PC-3 (cell line): ENCODE measurements at places on chromosomes 2 and 18. TPM values are rescaled to one million over a fixed set of nuclear protein-coding genes. Genes with fewer than 3 reads are reported as not detected.

DNA sequence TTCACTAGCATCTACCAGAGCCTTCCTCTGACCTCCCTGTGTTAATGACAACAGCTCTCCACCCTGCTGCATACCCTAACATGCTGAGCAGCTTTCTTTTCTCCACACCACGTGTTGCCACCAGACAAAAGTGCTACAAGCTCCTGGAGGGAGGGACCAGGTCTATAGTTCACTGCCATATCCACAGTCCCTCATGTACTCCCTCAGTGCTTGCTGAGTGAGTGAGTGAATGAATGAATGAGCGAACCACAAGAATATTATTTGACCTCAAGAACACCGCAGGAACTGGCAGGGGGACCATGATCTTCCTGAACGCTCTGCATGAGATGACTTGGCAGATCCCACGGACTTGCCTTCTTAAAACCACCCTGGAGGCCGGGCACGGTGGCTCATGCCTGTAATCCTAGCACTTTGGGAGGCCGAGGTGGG is 47.4 kb upstream of the CAB39 start:
- no peaks in the 10 kb centered on the region for H3K27me3 ChIP-seq
- no peak overlapping the region for H3K27ac ChIP-seq
- DNase-seq: no peak
- no peak overlapping the region for H3K4me3 ChIP-seq
- no peaks in the 10 kb centered on the region for H3K36me3 ChIP-seq
- H3K4me1 ChIP-seq: peaks cover 21% of the 10 kb centered on the region

GRCh38 chr2:221969087-221969829 is 329.5 kb downstream of the PAX3 start:
- H3K4me3 ChIP-seq: no peak overlapping the region
- H3K36me3 ChIP-seq: no peaks in the 10 kb centered on the region
- H3K27me3 ChIP-seq: 0 out of 2 replicates have a peak, but pooled peaks cover 2% of the 10 kb centered on the region
- peak; percentile 63 for DNase-seq
- H3K4me1 ChIP-seq: no peaks in the 10 kb centered on the region

GRCh38 chr2:37343537-37344434 is 644 bp upstream of the QPCT start:
- peak; percentile 31 for DNase-seq
- no peak overlapping the region for H3K27ac ChIP-seq
- H3K27me3 ChIP-seq: no peaks in the 10 kb centered on the region
- H3K36me3 ChIP-seq: no peaks in the 10 kb centered on the region
- no peaks in the 10 kb centered on the region for H3K4me1 ChIP-seq

DNA sequence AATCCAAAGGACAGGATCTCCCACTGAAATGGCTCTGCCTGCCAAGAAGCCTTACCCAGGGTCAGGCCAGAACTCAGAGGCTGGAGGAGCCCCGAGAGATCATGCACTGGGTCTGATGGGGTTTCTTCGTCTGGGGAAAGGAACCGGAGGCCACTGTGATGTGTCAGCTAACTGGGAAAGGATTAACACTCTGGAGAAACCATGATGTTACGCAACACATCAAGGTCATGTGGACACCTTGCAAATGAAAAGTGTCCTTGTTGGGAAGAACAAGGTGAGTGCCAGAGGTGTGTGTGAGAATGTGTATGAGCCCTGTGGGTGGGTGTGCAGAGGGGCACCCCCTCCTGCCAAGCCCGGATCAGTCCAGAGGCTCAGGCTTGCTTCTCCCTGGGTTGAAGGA is 86.9 kb downstream of the CRACDL start:
- H3K36me3 ChIP-seq: no peaks in the 10 kb centered on the region
- H3K4me3 ChIP-seq: no peak overlapping the region
- H3K4me1 ChIP-seq: no peaks in the 10 kb centered on the region
- H3K27me3 ChIP-seq: no peaks in the 10 kb centered on the region
- no peak overlapping the region for H3K27ac ChIP-seq
- DNase-seq: no peak

- peaks cover 43% of the 10 kb centered on the region for H3K4me1 ChIP-seq
- H3K36me3 ChIP-seq: no peaks in the 10 kb centered on the region
- no peaks in the 10 kb centered on the region for H3K27me3 ChIP-seq
- peak overlapping the region; percentile 97 for H3K27ac ChIP-seq
- H3K4me3 ChIP-seq: peak overlapping the region; percentile 25; the same call in 1 of the 2 replicates
These were observed 310.5 kb downstream of the PTPRM start for GRCh38 chr18:7877609-7878008.

GRCh38 chr2:9179572-9180201 is 26.9 kb upstream of the ASAP2 start:
- H3K36me3 ChIP-seq: no peaks in the 10 kb centered on the region
- peaks cover 48% of the 10 kb centered on the region for H3K4me1 ChIP-seq
- peak overlapping the region; percentile 46 for H3K4me3 ChIP-seq
- H3K27me3 ChIP-seq: no peaks in the 10 kb centered on the region
- peak overlapping the region; percentile 97 for H3K27ac ChIP-seq
- DNase-seq: peak; percentile 97

GRCh38 chr2:55223958-55224760 is 7.9 kb downstream of the CLHC1 start:
- peaks cover 4% of the 10 kb centered on the region; the same call in 1 of the 2 replicates for H3K4me1 ChIP-seq
- H3K27ac ChIP-seq: no peak overlapping the region
- peak overlapping the region; percentile 79; the same call in 1 of the 2 replicates for H3K4me3 ChIP-seq
- no peak for DNase-seq
- no peaks in the 10 kb centered on the region for H3K36me3 ChIP-seq

DNA sequence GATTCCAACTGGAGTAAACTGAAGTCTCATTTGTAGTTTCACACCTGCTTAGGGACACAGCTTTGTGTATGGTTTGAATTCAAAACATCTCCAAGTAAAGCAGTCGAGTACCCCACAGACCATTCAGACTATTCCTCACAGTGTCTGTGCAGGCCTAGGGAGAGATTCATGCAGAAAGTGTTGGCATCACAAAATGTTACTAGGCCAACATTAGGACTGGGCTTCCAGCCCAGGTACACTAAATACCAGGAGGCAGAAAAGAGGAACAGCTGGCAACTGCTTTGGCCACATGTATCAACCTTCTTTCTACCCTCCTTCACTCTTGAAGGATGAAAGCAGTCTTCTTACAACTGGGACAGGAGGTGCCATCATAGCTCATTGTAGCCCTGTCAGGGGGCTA is 270.4 kb upstream of the TMEFF2 start:
- H3K36me3 ChIP-seq: no peaks in the 10 kb centered on the region
- no peak overlapping the region for H3K27ac ChIP-seq

- no peak overlapping the region for H3K4me3 ChIP-seq
- H3K27me3 ChIP-seq: no peaks in the 10 kb centered on the region
- H3K36me3 ChIP-seq: no peaks in the 10 kb centered on the region
- H3K4me1 ChIP-seq: no peaks in the 10 kb centered on the region
- no peak for DNase-seq
These were observed 7.2 kb downstream of the PCARE start for GRCh38 chr2:29066997-29067605.

GRCh38 chr18:1104181-1104881 is 199.7 kb downstream of the ADCYAP1 start:
- no peak overlapping the region for H3K4me3 ChIP-seq
- peaks cover 8% of the 10 kb centered on the region; the same call in 1 of the 2 replicates for H3K4me1 ChIP-seq
- H3K27ac ChIP-seq: peak overlapping the region; percentile 24
- peak; percentile 64 for DNase-seq
- no peaks in the 10 kb centered on the region for H3K36me3 ChIP-seq

The SMCHD1 gene
- 42.0 and 61.0 TPM in 2 replicates for total RNA-seq

The LIMS4 gene
- 0.33 TPM in 1 of 2 replicates, not detected in the other for total RNA-seq

The IWS1 gene
- 51.4 and 63.6 TPM in 2 replicates for total RNA-seq

The C2orf78 gene
- not detected in 2 replicates for total RNA-seq
